Activated CD4-positive, CD25-positive, alpha-beta regulatory T cell treated with anti-CD3 and anti-CD28 coated beads, Interleukin-2, amount 50 U/mL, for 16 hours (primary cell): ENCODE measurements at places on chromosomes 11 and 22.

DNA sequence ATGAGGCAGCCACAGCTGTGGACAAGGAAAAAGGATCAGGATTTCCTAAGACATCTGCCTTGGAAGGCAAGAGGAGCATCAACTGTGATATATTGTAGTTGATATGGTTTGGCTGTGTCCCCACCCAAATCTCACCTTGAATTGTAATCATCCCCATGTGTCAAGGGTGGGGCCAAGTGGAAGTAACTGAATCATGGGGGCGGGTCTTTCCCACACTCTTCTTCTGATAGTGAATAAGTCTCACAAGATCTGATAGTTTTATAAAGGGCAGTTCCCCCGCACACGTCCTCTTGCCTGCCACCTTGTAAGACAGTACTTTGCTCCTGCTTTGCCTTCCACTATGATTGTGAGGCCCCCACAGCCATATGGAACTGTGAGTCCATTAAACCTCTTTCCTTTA, 10.2 kb downstream of the RIC8A start:
- no peak for DNase-seq

- no peak for DNase-seq
Observed at GRCh38 chr11:119415966-119416365, 7.0 kb downstream of the THY1 start.

DNA sequence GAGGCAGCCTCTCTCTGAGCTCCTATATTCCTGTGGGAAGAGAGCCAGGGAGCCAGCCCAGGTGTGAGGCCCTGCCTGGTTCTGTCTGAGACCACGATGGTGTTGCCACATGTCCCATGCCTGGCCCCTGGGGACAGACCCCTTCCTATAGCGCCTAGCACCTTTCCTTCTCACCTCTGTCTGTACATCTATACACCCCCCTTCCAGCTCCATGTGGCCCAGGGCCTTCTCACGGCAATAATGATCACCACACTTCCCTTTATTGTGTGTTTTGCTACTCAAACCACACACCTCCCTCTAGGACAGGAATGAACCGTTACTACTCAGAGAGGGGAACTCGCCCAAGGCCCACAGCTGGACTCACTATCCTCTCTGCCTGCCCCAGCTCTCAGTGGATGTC, 12.8 kb downstream of the CD82 start:
- DNase-seq = no peak

GRCh38 chr11:11584937-11585336, 36.9 kb downstream of the GALNT18 start:
- no peak for DNase-seq

DNA sequence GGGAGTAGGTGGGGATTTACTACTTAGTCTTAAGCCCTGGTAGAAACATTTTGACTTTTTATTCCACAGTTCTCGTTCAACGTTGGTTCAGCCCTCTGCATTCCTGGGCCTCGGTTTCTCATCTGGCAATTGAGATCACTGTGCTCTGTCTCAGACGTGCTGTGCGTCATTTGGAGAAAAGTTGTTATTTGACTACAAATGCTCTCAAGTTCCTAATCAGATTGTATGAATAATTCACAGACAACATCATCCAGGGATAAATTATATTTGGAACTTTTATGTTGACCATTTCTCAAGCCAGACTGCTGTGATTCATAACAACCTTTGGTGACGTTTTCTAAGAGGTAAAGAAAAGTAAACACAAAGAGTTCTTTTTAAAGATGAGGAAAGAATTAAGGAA, 69.2 kb downstream of the BLID start:
- no peak for DNase-seq

DNA sequence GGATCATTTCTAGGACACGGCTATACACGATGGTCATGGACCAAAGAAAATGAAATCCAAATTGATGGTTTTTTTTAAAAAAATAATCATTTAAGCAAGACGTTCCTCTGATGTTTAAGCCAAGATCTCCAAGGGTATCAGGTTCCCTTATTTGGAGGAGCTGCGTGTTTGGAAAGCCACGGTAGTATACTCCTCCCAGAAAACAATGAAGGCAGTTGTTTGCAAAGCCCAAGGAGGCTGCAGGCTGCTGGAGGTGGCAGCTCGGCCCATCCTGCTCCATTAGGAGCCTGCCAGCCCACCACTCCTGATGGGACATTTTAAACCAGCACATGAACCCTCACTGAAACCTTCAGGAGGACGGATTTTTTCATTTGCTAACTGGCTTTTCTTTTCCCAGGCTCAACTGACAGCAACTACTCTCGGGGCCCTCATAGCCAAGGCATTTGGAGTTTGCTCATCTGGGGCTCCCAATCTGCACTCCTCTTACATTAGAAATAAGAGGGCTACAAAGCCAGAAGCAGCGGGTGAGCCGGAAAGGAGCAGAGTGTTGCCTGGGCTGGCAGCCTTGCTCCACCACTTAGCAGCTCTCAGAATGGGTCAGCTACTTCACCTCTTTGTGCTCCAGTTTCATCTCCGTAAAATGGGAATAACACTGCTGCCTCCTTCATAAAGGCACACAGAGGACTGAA, 58.4 kb downstream of the ABTB2 start:
- no peak for DNase-seq

- no peak for DNase-seq
Observed at GRCh38 chr11:74634537-74634936, 42.2 kb downstream of the POLD3 start.

- DNase-seq = no peak
Observed at GRCh38 chr11:96204366-96204659, 138.7 kb downstream of the MAML2 start.

GRCh38 chr11:1708716-1709115, 11.7 kb downstream of the KRTAP5-6 start:
- DNase-seq = no peak

DNA sequence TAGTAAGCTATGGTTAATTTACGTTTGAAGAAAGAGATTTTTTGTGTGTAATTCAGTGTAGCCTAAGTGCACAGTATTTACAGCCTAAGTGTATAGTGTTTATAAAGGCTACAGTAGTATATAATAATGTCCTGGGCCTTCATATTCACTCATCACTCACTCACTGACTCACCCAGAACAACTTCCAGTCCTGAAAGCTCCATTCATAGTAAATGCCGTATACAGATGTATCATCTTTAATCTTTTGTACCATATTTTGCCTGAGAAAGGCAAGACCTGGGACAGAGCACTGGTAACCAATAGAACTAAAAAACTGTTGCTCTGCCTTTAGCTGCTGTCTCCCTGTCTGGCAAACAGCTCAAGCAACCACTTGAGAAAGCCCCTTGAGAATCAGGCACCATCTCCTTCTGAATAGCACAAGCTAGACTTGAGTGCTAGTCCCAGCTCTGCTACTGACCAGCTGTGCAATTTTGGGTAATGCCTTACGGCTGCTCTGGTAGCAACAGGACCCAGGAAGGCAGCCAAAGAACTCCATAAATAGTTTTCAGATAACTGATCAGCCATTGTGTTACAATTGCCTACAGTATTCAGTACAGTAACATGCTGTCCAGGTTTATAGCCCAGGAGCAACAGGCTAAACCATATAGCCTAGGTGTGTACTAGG, 131.3 kb downstream of the KCNC1 start:
- DNase-seq = no peak

DNA sequence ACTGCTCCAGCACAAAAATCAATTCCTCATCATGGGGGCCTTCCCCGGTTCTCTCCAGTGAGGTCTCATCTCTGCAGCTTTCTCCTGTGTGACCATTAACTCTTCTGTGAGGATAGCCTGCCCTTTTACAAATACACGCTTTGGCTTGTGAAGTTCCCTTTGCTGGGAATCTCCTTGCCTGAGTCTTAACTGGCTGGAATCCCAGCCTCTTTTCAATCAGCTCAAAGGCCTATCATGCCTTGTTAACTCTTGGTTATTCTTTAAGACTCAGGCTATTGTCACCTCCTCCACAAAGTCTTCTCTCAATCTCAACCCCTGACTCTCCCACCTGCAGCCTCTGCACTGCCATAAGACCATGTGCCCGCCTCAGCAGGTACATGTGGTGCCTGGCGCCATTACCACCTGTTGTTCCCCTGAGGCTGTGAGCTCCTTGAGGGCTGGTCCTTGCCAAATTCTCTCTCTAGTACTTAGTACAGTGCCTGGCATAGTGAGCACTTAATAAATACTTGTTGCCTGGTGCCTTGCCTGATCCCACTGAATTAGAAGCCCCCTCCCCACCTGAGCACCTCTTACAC, 128.2 kb downstream of the ST3GAL4 start:
- DNase-seq = no peak

DNA sequence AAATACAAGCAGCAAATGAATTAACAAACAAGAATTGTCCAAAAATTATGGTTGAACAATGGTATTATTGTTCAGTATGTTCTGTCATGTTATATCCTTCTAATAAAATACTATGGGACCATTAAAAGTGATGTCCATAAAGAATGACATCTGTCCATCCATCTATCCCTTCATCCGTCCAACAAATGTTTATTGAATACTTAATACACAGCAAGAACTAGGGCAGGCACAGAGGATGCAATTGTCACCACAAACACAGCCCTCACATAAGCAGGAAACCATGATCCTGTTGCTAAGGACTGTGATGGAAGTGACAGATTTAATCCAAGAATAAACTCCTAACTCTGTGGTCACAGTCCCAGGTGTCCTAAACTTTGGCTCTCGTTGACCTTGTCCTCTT, 20.7 kb upstream of the B3GAT1 start:
- no peak for DNase-seq

DNA sequence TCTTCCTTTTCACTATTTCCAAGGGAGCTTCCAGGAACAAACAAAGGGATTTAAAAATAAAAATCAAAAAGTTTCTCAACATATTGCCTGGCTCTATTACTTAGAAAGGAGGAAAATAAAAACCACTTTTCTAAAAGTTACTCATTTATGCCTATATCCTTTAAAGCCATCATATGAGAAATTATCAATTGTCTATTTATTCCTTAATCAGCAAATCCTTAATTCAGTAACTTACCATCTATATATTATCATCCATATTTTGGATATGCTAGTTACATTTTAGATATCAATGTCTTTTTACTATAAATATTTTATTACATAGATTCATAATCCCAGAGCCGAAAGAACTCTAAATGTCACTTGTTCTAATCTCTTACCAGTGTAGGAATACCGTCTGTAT, 481.5 kb upstream of the ANO5 start:
- DNase-seq = no peak

GRCh38 chr11:60916669-60917206, 2.8 kb downstream of the TMEM109 start:
- DNase-seq = no peak

GRCh38 chr11:89529626-89530380, 38.6 kb upstream of the NOX4 start:
- no peak for DNase-seq

DNA sequence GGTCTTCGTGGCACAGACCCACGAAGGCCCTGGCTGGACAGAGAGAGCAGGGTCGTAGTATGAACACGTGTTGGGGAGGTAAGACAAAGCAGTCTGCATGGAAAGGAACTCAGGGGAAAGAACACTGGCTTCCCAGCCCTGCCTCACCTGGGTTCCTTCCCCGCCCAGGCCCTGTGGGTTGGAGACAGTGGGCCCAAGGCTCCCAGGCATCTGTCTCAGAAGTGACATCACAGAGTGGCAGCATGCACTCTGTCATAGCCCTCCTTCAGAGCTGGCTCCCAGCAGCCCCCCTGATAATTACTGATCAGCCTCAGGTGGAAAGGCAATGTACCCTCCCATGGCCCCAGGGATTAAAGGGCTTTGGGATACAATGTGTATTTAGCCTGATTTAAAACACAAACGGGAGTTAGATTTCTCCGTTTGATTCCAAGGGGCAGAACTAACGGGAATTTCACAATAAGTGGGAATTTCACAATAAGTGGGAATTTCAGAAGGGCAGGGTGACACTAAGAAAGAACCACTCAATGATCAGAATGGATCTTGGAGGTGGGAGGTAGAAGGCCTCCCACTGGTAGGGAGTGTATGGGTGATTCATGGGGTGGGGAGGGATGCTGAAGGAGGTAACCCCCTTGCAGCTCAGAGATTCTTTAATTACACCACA, 65.1 kb downstream of the SLC22A12 start:
- DNase-seq = no peak

DNA sequence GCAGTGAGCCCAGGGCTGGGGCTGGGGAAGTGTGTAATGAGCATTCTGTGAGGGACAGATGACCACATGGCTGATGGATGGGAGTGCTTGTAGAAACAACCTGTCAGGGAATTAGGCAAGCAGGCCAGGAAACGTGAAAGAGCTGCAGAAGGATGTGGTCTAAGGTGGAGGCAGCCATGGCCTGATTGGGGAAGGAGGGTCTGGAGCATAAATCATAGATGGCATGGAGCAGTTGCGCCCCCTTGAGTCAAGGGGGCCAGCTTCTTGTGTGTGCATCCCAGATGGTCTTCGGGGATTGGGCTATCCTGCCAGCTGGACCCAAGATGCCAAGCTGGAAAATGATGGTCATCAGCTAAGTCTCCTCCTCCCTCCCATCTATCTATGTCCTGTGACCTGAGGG, 119.4 kb upstream of the CLPB start:
- no peak for DNase-seq

- DNase-seq = no peak
Observed at GRCh38 chr22:42261296-42261695, 9.2 kb downstream of the TCF20 start.

DNA sequence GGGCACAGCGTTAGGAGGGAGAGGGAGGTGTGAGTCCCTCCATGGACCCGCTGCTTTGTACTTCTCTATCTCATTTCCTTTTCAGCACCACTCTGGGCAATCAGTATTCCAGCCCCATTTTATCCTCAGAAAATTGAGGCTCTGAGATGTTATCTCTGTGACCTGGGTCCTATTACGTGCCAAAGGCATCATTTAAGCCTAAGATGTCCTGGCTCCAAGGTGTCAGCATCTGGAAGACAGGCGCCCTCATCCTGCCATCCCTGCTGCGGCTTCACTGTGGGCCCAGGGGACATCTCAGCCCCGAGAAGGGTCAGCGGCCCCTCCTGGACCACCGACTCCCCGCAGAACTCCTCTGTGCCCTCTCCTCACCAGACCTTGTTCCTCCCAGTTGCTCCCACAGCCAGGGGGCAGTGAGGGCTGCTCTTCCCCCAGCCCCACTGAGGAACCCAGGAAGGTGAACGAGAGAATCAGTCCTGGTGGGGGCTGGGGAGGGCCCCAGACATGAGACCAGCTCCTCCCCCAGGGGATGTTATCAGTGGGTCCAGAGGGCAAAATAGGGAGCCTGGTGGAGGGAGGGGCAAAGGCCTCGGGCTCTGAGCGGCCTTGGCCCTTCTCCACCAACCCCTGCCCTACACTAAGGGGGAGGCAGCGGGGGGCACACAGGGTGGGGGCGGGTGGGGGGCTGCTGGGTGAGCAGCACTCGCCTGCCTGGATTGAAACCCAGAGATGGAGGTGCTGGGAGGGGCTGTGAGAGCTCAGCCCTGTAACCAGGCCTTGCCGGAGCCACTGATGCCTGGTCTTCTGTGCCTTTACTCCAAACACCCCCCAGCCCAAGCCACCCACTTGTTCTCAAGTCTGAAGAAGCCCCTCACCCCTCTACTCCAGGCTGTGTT, 829 bp upstream of the APOC3 start:
- no peak for DNase-seq

DNA sequence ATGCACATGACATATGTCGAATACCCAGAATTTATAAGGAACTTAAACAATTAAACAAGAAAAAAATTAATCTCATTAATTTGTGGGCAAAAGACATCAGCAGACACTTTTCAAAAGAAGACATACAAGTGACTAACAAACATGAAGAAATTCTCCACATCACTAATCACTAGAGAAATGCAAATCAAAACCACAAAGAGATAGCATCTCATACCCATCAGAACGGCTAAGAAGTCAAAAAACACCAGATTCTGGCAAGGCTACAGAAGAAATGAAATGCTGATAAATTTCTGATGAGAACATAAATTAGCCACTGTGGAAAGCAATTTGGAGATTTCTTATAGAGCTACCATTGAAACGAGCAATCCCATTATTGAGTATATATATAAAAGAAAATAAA, 210.6 kb upstream of the LUZP2 start:
- DNase-seq = no peak

GRCh38 chr11:42175203-42175602, 715.8 kb upstream of the LRRC4C start:
- no peak for DNase-seq
